ENCODE measurements at places on chromosomes 5 and 9. TPM values are rescaled to one million over a fixed set of nuclear protein-coding genes. Genes with fewer than 3 reads are reported as not detected.

PTPN3 gene
- polyA plus RNA-seq, result 42.9 TPM

DNA sequence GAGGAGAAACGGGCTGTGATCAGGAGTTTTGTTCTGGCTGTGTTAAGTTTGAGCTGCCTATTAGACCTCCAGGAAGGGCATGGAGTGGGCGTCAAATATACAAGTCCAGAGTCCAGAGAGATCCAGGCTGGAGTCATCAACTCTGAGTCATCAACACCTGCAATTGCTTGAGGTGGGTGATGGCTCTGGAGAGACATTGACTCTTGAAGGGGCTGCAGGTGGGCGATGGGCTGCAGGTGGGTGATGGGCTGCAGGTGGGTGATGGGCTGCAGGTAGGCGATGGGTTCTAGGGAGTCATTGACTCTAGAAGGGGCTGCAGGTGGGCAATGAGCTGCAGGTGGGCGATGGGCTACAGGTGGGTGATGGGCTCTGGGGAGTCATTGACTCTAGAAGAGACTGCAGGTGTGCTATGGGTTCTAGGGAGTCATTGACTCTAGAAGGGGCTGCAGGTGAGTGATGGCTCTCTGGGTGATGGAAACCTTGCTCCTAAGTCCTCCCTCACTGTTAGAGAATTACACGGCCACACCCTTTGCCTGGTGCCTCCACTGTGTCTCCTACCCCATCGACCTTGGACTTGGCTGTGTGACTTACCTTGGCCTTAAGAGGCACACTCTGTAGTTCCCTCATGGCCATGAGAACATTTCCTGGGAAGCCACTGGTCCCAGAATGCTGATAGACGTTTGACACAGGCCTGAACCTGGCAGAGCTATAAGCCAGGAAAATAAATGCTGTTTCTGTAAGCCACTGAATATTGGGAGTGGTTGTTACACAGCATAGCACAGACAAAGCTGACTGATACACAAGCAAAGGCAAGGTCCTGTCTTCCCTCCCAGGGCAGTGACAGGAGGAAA, 10.4 kb upstream of the FIBCD1 start:
- DNase-seq, result no peak

GRCh38 chr5:107306594-107306993, 364.1 kb downstream of the EFNA5 start:
- DNase-seq, result no peak

- no peak for DNase-seq
These were observed 8.0 kb downstream of the BRD3 start for GRCh38 chr9:134059661-134060395.

- no peak for DNase-seq
These were observed 153.8 kb downstream of the AUH start for GRCh38 chr9:91207729-91208418.

Measured in right renal pelvis (tissue), 4 donors.